Kidney epithelial cell (primary cell): ENCODE measurements at places on chromosomes 4 and X.

GRCh38 chr4:145907812-145908211 lies 30.8 kb downstream of the ZNF827 start:
- no peak for DNase-seq

GRCh38 chr4:146105464-146105863 lies 70.1 kb upstream of the LSM6 start:
- no peak for DNase-seq

- peak; percentile 1 for DNase-seq
Observed at GRCh38 chrX:100316987-100317386, 93.1 kb downstream of the PCDH19 start.

GRCh38 chr4:110128029-110128428 lies 70.4 kb downstream of the ELOVL6 start:
- DNase-seq: no peak

DNA sequence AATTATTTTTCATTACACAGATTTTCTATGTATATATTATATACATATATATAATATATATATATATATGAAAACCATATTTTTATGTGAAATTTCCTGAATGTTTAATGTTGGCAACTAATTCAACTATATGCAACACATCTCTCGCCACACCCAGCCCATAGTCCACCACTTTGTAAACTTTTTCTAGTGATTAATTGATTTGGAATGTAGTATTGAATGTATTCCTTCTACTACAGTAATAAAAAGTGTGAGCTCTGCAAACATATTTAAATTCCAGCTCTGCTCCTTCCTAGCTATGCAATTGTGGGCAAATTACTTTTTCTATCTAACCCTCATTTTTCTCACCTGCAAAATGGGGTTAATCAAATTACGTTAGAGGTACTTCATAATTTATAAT lies 187.8 kb downstream of the TEX11 start:
- no peak for DNase-seq

GRCh38 chr4:31045724-31046318 lies 325.7 kb downstream of the PCDH7 start:
- DNase-seq: no peak

- peak; percentile 71 for DNase-seq
Observed at GRCh38 chr4:183444214-183445096, at the start of gene CDKN2AIP. CDKN2AIP (plus strand) TSS chr4:183444636; CDS start chr4:183444798, 162 bp downstream.

- DNase-seq: no peak
Observed at GRCh38 chr4:147785129-147785528, 53.2 kb downstream of the ARHGAP10 start.

GRCh38 chr4:148161601-148162000 lies 280.6 kb downstream of the NR3C2 start:
- no peak for DNase-seq

- DNase-seq: no peak
Observed at GRCh38 chrX:17679820-17680219, 57.5 kb upstream of the SCML1 start.

DNA sequence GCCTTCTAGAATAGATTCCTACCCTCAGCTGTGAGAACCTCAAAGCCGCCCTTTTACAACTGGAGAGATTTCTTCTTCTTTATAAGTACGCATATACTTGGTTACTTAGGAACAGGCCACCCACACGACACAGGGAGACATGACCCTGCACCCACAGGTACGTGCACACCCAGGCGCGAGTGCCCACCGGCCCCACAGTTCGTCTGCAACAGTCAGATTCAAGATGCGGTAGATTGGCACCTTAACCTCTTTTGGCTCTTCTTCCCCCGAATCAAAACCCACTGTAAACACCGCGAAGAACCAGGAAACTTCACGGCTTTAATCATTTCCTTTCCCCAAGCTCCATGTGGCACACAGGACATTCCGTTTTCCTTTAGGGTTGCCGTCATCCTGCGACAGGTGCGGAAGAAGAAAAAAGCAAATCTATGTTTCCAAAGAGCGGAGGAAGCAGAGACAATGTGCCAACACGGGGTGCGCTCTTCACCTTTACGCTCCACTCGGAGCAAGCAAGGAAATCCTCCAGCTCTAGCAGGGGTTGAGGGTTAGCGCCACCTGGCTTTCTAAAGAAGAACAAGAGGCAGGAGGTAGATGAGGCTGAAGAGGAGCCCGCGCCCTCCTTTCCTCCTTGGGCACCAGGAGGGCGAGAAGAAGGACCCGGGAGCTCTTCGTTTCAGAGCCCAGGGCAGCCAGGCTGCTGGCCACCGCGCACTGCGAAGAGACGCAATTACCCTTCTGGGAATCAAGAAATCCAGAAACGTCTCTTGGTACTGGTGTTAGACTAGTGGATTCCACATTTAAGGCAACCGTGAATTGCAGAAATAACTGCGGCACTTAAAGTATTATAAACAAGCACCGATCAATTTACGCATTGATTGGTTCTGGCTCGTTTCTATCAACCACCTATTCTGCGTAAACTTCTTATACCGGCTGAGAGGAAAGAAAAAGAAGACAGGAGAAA lies 35.7 kb downstream of the HAND2 start:
- no peak for DNase-seq

DNA sequence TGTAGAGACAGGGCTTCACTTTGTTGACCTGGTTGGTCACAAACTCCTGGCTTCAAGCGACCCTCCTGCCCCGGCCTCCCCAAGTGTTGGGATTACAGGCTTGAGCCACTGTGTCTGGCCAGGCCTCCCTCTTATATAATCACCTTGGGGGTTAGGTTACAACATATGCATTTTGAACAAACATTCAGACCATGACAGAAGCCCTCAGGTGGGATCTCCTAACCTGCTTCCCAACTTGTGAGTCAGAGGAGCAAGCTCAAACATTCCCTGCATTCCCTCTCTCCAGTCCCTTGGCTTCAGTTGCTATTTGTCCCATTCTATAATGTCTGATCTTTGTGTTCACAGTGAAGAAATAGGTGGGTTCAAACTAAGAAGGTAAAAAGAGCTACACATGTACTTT lies 76.5 kb upstream of the NRK start:
- no peak for DNase-seq

GRCh38 chr4:54843106-54843505 lies 185.3 kb downstream of the KIT start:
- no peak for DNase-seq

- no peak for DNase-seq
Observed at GRCh38 chr4:141851246-141851891, 215.0 kb downstream of the IL15 start.

DNA sequence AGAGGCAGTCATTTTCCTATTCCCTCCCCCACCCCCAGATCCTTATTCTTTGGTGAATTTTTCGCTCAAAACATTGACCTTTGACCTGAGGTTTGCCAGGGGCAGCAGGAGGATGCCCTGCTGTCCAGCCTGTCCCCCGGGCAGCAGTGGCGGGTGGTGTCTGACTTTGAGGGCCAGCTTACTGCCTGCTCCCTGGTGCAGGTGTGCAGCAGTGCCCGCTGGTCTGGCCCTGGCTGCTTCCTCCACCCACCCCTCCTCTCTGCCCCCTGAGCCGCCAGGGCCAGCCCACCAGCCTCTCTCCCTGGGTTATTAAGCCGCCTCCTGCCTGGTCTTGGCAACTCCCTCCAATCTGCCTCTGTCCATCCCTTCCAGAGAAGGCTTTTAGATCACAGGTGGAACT lies 40.8 kb upstream of the GRPEL1 start:
- no peak for DNase-seq

DNA sequence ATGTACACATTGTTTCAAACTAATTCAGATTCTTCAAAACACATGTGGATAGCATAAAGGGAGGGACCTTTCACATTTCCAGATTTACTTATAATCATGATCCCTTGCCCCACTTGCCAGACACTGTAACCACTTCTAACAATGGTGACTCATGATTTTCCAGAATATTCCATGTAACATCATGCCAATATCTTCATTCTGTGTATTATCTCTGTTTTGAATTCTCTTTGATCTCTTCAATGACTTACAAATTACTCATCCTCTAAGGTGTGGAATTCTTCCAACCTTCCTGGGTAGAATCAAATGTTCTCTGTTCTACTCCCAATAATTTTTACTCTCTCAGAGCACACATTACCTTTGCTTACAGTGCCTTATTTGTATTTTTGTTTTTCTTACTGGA lies 517.1 kb downstream of the PCDH7 start:
- DNase-seq: no peak

GRCh38 chr4:21555083-21555482 lies 393.5 kb downstream of the KCNIP4 start:
- DNase-seq: no peak

DNA sequence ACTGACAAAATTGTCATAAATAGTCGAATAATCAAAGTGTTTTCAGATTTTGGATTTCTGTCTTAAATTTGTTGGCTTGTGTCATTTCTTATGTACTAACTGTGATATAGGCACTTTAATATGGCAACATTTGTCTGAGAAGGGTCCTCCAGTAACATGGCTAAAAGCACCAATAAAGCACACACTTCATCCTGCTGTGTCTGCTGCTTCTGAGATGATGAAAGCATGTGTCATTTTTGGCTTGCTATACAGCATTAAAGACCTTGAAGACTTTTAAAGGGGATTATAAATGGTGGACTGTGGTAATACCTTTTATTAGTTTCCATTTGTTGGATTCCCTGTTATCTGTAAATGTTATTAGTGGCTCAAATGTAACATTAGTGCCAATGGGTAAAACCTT lies 551.8 kb upstream of the GRID2 start:
- DNase-seq: no peak

GRCh38 chr4:15510961-15511360 lies 41.3 kb downstream of the CC2D2A start:
- DNase-seq: no peak

DNA sequence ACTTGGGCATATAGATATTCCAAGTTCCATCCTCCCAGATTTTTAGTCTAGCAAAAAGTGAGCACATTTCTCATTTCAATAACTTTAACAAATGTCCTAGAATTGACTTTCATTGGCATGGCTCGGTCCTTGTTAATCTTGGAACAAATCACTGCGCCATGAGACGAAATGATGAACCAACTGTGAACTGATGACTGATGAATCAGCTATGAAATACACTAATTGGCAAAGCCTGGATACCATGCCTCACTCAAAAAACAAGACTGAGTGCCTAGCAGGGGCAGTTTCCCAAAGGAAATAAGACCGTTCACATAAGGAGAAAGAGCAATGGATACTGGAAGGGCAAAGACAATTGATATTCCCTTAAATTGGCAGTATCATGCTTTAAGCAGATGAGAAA lies 248.6 kb upstream of the VEGFC start:
- DNase-seq: no peak

GRCh38 chr4:184066584-184067300 lies 150.9 kb downstream of the ENPP6 start:
- no peak for DNase-seq

- no peak for DNase-seq
Observed at GRCh38 chr4:166941629-166942028, 292.7 kb downstream of the SPOCK3 start.

GRCh38 chr4:92433272-92433758 lies 129.5 kb downstream of the GRID2 start:
- DNase-seq: no peak

DNA sequence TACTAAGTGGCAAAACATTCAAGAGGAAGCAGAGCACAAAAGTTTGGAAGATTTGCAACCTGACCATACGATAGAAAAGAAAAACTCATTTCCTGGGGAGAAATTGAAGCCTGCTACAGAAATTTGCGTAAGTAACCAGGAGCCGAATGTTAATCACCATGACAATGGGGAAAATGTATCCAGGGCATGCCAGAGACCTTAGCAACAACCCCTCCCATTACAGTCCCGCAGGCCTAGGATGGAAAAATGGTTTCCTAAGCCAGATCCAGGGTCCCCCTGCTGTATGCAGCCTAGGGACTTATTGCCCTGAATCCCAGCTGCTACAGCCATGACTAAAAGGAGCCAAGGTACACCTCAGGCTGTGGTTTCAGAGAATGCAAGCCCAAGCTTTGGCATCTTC lies 472.2 kb upstream of the KLHL4 start:
- no peak for DNase-seq

DNA sequence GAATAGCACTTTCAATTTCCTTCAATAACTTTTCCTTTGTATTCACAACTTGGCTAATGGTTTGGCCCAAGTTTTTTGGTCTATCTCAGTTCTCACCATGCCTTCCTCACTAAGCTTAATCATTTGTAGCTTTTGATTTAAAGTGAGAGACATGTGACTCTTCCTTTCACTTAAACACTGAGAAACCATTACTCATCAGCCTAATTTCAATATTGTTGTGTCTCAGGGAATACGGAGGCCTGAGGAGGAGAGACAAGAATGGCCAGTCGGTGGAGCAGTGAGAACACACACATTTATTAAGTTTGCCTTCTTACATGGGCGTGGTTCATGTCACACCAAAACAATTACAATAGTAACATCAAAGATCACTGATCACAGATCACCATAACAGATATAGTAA lies 56.7 kb downstream of the TSPAN5 start:
- peak; percentile 31 for DNase-seq
